ENCODE measurements at places on chromosomes 1 and 21.

- DNase-seq, result no peak
Measured at GRCh38 chr1:11044849-11045427, 2.1 kb downstream of the MASP2 start.

GRCh38 chr21:38958940-38959691 is 153.4 kb downstream of the ETS2 start:
- no peak for DNase-seq

DNA sequence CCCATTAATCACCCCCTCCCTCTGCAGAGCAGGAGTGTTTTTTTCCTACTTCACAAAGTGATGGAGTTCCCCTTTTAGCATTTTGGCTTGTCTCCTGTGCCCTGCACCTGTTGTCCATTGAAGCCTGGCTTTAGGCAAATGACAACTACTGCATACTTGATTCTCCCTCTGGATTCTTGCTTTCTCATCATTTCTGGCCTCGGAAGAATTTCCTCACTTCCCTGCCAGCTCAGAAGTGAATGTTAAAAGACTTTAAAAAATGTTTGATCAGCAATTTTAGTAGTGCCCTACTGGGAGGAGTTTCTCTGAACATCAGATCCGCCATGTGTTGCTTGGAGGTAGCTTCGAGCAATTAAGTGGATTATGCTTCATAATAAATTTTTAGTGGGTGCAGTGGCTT is 28.1 kb downstream of the RCOR3 start:
- DNase-seq, result no peak

GRCh38 chr1:182725259-182726255 is 41.2 kb upstream of the RGS8 start:
- DNase-seq, result no peak

DNA sequence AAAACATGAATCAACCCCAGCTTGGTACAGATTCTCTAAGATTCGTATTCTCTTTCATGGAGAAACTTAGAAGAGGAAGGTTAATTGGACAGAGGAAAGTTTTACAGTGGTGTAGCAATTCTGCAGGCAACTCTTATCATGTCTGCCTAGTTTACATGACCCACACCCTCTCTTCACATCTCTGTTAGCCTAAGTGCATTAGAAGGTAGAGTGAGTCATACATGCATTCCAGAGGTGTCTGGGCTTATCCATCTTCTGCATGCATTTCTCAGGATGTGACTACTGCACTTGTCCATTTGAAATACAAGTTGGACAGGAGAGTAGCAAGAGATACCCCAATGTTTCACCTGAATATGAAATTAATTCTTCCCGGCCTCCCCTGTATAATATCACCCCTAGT is 578.4 kb upstream of the NCAM2 start:
- DNase-seq, result no peak

DNA sequence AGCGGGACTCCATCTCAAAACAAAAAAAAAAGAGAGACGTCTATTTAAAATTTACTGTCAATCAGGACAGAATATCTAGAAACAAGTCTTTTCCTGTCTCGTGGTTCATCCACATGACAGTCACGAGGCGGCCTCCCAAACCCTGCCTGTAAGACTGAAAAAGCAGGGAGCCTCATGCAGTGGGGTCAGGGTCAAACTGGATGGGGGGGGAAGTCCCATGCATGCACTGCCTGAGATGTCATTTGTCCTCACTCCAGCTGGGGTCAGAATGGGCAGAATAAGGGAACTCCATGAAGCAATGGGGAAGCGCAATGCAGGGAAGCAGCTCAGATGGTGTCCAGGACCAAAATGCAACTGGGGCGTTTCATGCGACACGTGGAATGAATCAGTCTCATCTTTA is 85.5 kb downstream of the PIK3CD start:
- no peak for DNase-seq

DNA sequence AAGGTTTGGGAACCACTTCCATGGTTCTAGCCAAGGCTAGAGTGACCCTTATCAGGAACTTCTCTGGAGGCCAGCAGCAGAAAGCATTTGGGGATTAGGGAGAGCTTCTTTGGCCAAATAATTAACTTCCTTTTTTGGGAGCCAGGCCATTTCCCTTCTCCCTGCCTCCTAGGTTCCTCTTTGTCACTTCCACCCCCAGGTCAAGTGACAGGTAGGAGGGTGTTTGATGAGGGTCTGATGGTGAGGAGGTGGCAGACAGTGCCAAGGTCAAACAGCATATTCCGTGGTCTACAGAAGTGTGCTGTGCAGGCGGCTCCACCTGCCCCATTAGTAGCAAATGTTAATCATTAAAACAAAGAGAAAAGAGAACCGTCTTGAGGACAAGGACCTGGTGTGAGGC is 1.9 kb upstream of the KCNA10 start:
- DNase-seq, result no peak

DNA sequence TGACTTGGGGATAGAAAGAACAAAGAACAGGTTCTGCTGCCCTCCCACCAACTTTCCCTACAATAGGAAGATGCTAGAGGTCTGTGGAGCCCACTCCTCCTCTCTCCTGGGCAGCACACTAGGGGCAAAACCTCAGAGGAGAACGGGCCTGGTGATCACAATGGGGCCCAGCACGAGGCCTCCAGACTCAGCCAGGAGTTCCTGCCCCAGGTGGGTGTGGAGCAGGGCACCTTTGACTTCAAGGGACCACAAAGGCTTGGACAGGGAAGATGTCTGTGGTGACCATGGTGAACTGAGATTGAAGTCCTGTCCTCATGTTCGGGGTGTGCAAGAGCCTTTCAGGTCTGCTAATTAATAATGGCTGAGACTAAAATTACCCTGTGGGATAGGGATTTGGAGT is 88.8 kb downstream of the LAMC2 start:
- DNase-seq, result no peak

- DNase-seq, result no peak
Measured at GRCh38 chr1:230851291-230851691, 17.0 kb downstream of the C1orf198 start.

- DNase-seq, result no peak
Measured at GRCh38 chr1:211978596-211978995, 56.8 kb downstream of the INTS7 start.

DNA sequence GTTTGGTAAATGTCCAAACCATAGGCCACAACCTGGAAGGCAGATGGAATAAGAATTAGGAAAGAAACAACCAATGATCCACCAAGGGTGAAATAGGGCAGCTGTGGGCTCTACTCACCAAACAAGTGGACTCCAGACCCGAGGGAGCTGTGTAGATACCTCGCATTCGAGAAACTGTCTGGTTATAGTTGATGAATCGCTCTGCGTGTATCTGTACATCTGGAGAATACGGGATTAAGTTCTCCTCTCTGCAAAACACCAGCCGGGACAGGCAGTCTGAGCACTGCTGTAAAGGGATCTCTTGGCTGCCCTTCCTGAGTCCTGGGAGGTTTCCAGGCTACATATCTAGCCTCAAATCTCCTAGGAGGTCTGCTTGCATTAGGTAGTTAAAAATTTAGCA is 9.4 kb upstream of the UBR4 start:
- DNase-seq, result no peak

- no peak for DNase-seq
Measured at GRCh38 chr21:34128674-34129038, 55.3 kb downstream of the MRPS6 start.

DNA sequence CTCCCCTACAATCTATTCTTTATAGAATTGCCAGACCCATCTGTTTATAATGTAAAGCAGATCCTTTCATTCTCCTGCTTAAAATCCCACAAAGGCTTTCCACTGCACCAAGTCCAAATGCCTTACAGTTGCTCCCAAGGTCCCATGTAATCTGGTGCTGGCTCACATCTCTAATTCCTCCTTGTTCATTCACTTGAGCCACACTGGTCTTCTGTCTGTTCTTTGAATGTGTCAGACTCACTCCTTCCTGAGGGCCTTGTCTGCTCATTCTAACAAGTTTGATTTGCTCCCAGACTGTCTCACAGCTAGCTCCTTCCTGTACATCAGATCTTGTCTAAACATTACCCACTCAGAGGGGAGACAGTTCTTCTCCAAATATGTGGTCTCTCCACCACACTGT is 38.9 kb downstream of the ALG14 start:
- DNase-seq, result no peak

GRCh38 chr1:91724231-91724630 is 161.7 kb downstream of the TGFBR3 start:
- no peak for DNase-seq

- no peak for DNase-seq
Measured at GRCh38 chr21:26405071-26405470, 168.0 kb downstream of the CYYR1 start.

DNA sequence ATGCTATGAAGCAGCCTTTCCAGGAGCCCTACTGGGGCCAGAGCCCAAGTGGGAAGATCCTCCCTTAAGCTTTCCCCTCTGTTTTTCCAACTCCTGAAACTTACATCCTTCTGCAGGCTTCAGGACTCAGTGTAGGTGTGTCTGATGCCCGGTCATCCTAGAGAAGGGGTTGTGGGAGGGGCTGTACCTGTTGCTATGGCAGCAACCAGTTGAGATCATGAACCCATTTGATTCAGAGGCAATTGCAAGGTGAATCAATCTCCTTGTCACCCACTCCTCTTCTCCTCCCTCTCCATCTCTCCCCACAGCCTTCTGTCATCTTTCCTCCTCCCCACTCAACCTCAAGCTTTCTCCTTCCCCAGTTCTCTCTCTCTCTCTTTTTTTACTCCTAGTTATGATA is 151.8 kb downstream of the CACNA1E start:
- DNase-seq, result no peak

DNA sequence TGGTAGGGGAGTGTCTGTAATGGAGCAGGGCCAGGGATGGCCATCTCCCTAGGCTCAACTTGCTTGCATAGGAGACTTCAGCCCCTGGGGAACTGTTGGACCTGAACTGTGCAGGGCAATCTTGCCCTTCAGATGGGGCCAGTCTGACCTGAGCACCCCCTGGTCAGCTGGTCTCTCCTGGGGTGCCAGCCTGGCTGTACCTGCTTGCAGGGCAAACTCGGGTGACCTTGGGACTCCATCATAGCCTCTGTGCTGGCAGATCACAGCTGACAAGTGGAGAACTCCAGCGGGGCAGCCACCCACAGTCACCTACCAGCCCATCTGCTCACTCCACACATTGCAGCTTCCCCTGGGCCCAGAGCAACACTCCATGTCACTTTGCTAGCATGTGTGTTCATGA is 8.1 kb downstream of the SPRR2A start:
- no peak for DNase-seq

- DNase-seq, result no peak
Measured at GRCh38 chr1:201189085-201189484, 1.5 kb upstream of the IGFN1 start.

DNA sequence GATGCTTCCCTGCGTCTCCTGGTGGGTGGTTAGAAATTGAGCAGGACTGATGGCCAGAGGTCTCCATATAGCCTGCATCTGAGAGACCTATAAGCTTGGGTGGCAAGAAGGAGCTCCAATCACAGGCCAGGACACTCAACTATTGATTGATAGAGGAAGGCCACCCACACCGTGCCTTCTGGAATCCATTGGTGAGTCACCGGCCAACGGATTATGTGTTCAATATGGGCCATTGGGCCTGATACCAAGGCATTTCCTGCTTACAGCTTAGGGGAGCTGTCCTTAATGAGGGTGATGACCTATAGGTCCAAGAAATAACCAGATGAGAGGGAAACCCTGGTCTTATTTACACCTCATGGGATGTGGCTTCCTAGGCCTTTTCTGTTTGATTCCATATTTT is 115.1 kb downstream of the PLPP3 start:
- DNase-seq, result no peak

DNA sequence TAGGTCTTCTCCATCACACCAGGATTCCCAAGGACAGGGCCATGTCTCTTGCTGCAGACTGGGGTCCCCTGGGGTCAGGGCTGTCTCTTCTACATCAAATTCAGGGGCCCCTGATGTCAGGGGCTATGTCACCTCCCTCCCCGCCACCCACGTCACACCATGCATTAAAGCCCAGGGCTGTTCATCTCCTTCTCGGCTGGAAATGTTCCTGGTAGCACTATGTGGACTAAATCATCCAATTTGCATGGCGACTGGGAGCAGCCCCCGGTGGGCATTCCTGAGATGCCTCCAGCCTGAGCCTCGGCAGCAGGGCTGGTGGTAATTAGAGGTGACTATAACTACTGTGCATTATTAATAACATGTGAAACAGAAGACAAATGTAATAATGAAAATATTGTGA is 151.7 kb upstream of the HMGB4 start:
- no peak for DNase-seq

GRCh38 chr1:162233937-162234336 is 142.7 kb downstream of the SPATA46 start:
- DNase-seq, result no peak

GRCh38 chr1:218472885-218473284 is 127.7 kb downstream of the TGFB2 start:
- no peak for DNase-seq

DNA sequence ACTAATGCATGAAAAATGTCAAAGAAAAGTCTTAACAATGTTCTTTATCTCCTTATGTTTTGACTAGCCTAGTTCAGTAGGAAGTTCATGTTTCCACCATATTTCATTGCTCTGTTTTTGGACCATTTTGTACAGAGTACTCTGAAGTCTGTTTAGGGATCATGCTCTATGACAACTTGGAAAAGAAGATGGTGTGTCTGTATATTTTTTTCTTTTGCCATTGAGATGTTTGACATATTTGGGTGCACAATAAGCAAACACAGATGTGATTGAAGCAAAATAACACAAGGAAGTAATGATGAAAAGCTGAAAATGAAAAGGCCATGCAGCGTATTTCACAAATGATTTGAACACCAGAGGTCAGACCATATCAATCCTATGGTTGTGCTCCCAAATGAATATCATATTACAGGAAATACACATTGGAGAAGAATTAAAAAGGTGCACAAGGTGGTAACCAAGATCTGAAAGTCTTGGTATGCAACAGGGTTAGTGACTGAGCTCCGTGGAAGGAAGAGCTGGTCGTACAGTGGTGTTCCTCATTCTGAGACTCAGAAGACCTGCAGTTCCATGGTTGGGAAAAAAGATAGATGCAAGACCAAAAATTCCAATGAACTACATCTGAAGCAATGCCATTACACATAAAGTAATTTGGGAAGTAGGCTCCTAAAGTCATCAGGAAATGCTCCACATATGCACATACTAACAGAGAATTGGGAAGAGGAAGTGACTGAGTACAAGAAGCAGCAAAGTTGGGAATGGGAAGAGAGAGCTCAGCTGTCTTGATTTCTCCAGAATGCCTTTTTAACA is 463.5 kb downstream of the LMO4 start:
- DNase-seq, result no peak

DNA sequence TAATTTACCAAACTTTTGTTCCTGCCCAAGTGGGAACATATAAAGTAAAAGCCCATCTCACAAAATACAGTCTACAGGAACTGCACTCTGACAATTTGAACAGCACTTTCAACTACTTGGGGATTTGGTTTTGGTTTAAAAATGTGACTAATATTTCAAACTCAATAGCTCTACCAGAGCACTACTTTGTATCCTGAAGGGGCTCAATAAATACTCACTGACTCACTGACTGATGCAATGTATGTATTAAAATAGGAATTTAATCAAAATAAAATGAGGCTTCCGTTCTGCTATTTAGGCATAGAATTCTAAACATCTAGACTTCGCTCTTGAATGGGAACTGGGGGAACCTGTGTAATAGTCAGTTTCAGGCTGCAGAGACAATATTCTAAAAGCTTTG is 21.9 kb downstream of the EFCAB14 start:
- DNase-seq, result no peak
